AG09319 (cell line): ENCODE measurements at places on chromosomes 2 and 18.

DNA sequence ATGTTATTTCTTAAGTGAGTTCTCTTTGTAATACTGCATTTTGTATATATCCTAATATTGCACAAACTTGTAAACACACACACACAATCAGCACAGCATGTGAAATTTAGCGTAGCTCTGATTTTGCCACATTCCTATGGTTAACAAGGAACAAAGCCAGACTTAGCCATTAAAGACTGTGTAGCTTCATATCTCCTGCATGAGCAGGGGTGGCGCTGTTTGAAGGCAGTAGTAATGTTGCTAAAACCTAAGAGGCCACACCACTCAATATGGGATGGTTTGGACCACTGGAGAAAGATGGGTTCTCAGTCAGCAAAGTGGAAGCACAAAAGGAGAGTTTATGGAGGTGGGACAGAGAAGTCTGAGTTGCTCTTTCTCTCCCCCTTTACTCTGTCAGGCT, 61.1 kb upstream of the RND3 start:
- DNase-seq = no peak

GRCh38 chr2:18376936-18377335, 183.5 kb downstream of the RDH14 start:
- DNase-seq = no peak

DNA sequence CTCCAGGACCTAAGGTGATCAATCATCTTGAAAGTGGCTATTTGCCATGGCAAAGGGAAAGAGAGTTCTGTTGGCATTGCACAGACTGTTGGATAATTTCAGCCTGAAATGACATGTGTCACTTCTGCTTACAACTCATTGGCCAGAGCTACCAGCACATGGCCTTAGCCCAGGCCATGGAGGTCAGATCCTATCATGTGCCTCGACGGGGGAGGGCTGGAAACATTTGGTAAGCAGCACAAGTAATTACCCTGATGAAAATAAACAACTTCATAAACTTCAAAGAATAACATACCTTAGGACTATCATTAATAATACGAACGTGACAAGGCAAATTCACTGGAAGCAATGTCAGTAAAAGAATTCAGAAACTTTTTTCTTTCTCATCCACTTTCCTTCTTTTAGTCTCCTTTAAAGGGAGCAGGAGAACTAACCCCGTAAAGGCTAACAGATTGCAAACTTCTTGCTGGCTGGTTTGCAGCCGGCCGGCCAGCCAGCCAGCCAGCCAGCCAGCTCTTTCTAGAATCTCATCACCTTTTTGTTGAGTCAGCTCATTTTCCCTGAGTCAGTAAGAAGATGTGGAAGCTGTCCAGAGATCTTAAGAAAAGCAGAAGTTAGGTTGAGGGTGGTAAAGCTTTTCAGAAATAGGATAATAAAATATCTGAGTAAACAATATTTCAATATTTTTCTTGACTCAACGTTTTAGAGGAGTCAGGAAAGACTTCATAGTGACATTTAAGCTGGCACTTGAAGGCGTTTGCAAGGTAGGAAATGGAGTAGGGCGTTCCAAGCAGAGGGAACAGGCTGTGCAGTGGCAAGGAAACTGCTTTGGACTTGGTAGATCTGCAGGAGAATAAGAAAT, 31.9 kb downstream of the CNRIP1 start:
- DNase-seq = peak; percentile 14

GRCh38 chr2:190759749-190760213, 110.9 kb downstream of the NAB1 start:
- peak; percentile 73 for DNase-seq

DNA sequence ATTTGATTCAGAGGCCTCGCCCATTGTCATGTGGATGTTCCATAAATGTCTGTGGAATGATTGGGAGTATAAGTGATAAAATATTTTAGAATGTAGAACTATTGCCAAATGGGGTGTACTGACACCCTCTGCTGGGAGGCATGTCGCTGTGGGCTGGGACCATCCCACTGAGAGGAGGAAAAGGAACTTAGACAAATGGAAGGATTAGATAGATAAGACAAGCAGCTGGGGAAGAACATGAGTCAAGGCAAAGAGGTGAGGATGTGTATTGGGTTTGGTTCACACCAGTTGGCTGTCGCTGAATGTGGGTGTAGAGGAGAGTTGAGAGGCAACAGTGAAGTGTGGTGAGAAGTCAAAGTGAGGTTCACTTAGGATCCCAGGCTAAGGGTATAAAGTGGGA, 4.0 kb downstream of the C2orf74 start:
- DNase-seq = no peak

DNA sequence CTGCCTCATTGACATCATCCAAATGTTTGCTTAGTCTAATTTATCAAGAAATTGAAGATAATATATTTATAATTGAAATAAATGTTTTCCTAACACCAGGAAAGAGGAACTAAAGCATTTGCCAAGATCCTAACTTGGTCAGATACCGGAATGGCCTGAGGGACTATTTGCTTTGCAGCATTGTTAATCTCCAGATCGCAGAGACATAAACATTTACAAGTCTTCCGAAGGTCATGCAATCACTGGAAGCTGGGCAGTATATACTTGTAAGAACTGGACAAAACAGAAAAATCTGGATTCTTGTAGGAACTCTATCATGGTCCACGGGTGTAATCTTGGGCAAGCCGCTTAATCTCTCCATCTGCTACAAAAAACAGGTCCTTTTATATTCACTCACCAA, 42.2 kb downstream of the CYBRD1 start:
- no peak for DNase-seq

GRCh38 chr2:15223887-15224286, 337.2 kb downstream of the NBAS start:
- DNase-seq = peak; percentile 48

- DNase-seq = no peak
These were observed 69.6 kb upstream of the CD28 start for GRCh38 chr2:203636588-203637470.

- DNase-seq = no peak
These were observed 56.9 kb downstream of the ACKR3 start for GRCh38 chr2:236626391-236627150.

- no peak for DNase-seq
These were observed 1223.5 kb upstream of the CELF4 start for GRCh38 chr18:38789141-38789540.

- DNase-seq = no peak
These were observed at the start of gene ANKRD29 for GRCh38 chr18:23662309-23663263. TSS of gene ANKRD29 (minus strand) at chr18:23662911. CDS start at chr18:23662730, 181 bp downstream.

DNA sequence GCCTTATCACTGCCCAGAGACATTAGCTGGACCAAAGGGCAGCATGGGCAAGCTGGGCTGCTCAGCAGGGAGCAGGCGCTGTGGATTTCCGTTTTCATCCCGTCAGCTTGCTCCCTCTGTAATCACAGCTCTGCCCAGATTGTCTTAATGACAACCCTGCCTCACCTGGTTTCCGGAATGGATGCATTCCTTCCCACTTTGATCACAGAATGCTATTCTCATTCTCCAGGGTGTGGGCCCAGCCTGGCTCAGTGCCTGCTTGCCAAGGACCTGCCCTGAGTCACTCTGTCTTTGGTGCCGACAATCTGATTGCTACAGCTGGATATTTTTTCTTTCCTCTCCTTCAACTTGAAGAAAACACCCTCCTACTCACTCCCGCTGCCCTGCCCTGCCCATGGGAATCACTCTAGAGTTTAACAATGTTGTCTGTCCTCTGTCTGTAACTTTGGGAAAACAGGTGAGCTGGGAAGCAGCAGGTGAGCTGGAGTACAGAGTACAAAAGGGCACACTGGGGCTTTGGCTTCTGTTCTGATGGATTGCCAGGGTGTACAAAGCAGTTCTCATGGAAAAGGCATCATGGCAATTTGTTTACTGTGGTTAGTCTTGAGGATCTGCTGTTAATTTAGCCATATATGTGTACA, 27.2 kb upstream of the FAM136A start:
- DNase-seq = no peak

GRCh38 chr2:156999661-157000060, 257.8 kb upstream of the GALNT5 start:
- no peak for DNase-seq

- DNase-seq = peak; percentile 60
These were observed 110.8 kb upstream of the OTOS start for GRCh38 chr2:240250985-240251847.

- no peak for DNase-seq
These were observed 254.2 kb downstream of the AGPS start for GRCh38 chr2:177646791-177647190.

DNA sequence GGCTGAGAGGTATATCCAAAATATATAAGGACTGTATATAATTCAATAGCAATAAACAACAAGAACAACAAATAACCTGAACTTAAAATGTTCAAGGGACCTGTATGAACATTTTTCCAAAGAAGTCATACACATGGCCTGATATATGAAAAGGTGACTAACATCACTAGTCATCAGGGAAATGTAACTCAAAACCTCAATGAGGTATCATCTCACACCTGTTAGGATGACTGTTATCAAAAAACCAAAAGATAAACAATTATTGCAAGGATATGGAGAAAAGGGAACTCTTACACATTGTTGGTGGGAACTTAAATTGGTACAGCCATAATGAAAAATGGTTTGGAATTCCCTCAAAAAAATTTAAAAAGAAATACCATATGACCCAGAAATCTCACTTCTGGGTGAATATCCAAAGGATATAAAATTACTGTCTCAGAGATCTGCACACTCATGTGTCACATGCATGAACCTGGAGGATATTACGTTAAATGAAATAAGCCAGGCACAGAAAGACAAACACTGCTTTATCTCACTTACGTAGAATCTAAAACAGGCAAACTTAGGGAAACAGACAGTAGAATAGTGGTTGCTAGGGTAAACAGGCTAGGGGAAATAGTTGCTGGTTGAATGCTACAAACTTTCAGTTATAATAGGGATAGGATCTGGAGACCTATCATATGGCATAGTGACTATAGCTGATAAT, 334.5 kb upstream of the MMADHC start:
- DNase-seq = no peak

GRCh38 chr2:72824224-72824842, 1.5 kb downstream of the EXOC6B start:
- peak; percentile 30 for DNase-seq

- DNase-seq = peak; percentile 41
These were observed 62.3 kb upstream of the GREB1L start for GRCh38 chr18:21179590-21180220.

DNA sequence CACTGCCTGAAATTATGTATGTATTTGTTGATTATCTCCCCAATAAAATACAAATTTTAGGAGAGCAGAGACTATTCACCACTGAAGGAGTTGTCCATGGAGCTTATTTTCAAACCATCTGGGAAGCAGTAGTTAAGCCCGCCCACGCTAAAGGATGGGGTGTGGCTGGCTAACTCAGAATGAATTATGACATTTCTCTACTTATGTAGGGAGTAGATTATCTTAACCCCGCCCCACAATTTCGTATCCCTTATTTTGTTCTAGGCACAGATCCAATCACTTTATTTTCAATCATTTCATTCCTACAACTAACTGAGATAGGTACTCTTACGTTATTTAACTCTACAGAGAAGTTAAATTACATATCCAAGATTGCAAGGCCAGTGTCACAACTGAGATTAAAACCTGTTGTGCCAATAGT, 1.4 kb upstream of the LAPTM4A start:
- peak; percentile 62 for DNase-seq

GRCh38 chr2:205321231-205321630, 361.1 kb upstream of the NRP2 start:
- no peak for DNase-seq

DNA sequence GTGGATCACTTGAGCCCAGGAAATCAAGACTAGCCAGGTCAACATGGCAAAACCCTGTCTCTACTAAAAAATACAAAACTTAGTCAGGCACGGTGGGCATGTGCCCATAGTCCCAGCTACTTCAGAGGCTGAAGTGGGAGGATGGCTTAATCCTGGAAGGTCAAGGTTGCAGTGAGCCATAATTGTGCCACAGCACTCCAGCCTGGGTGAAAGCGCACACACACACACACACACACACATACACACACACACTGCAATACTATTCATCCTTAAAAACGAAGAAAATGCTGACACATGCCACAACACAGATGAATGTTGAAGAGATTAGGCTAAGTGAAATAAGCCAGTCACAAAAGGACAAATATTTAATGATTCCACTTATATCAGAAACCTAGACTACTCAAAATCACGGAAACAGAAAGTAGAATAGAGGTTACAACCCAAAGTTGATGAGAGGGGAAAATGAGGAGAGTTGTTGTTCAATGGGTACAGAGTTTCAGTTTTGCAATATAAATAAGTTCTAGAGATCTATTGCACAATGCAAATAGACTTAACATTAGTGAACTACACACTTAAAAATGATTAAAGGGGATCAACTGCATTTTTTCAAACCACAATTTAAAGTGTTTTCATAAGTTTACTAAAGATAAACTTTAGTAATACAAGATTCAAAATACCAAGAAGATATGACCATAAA, 114.5 kb downstream of the USP34 start:
- DNase-seq = peak; percentile 25

DNA sequence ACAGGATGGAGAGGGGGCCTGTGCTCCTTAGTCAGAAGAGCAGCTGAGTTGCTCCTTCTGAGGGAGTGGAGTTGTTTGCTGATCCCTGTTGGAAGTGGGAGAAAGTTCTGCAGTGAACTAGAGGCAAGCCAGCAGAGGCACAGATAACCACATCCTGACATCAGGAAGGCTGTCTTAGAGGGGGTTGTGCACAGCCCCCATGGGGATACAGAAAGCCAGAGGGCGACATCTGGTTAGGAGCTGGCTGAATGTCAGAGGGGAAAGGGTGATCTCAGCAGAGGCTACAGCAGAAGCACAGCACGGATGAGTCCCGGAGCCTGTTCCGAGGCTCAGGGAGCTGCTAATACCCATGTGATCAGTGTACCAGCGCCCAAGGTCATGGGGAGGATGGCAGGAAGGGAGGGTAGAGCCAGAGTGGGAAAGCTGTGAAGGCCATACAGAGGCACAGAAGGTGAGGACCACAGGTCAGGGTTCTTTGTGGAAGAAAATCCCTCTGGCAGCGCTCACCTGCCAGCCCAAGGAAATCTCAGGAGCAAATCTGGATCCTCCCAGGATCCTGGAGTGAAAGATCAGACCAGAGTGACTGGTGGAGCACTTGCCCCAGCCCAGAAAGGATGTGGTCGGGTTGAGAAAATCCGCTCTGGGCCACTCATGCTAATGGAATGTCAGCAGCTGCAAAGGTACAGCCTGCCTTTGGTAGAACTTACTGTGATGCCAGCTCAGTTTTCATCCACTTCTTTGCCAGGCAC, 111.8 kb downstream of the STPG4 start:
- DNase-seq = peak; percentile 63

DNA sequence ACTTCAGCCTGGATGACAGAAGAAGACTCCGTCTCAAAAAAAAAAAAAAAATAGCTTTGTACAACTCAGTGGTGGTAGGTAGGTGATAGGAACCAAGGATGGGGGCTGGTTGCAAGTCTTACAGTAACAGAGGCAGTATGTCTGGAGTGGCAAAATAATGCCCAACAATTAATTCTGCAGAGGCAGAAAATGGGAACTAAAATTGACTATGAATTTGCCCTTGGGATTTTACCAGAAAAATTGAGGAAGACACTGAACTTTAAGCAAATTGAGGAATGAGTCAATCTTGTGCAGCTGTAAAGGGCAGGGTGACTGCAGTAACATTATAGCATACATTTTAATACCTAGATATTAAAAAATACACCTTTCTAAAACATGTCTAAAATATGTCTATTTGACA, 292.1 kb upstream of the FBXO11 start:
- DNase-seq = no peak

GRCh38 chr2:29601321-29601720, 320.1 kb downstream of the ALK start:
- no peak for DNase-seq
